ENCODE measurements at places on chromosomes 1 and 21. TPM values are rescaled to one million over a fixed set of nuclear protein-coding genes. Genes with fewer than 3 reads are reported as not detected.

Gene LCE3D
- total RNA-seq = not detected

Gene ATP1A4
- not detected for total RNA-seq

Gene CCDC30
- total RNA-seq = 3.4 TPM

Gene SPATA46
- not detected for total RNA-seq

Gene TFF2
- total RNA-seq = not detected

Gene CPTP
- total RNA-seq = 26.0 TPM

Gene CRNN
- total RNA-seq = not detected

Gene HRNR
- not detected for total RNA-seq

Gene PTPN22
- 0.87 TPM for total RNA-seq

Gene C1orf141
- total RNA-seq = not detected

DNA sequence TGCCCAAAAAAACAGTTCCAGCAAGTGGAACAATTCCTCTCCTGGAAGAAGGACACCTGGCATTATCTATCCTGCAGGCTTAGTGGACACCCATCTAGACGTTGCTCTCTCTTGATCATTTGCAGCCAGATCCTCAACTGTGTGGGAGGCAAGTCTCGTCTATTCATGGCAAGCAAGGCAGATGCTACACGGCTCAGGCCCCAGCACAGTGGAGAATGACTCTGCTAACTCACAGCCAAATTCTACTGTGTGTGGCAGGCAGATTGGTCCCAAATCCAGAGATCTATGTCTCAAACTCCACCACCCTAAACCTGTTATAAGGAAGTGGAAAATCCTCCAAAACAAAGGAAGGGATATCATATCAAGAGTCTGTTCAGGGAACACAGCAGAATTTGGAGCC is 7.0 kb downstream of the TNNT2 start:
- no peak overlapping the region for H3K27ac ChIP-seq
- no peak overlapping the region for H3K4me3 ChIP-seq
- peaks cover 4% of the 10 kb centered on the region for H3K36me3 ChIP-seq
- peaks cover 7% of the 10 kb centered on the region for H3K27me3 ChIP-seq

DNA sequence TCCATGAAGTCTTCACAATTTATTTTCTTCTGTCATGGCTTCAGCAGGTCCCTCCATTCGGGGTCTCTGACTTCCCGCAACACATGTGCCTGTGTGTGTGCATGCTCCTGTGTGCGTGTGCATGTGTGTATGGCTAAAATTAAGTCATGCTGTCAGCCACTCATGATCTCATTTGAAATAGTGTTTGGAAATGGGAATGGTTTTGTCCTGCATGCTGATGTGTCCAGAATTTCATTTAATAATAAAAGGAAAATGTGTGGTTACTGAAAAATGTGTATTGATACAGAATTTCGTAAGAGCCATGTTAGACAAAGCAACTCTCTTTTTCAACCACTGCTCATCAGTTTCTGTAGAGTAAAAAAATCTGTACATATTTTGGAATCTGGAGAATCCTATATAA is 123.8 kb upstream of the PRDX6 start:
- peaks cover 6% of the 10 kb centered on the region for H3K36me3 ChIP-seq
- H3K27ac ChIP-seq = no peak overlapping the region
- no peaks in the 10 kb centered on the region for H3K27me3 ChIP-seq
- no peak for DNase-seq

GRCh38 chr1:74368335-74368734 is 133.1 kb downstream of the TNNI3K start:
- H3K27ac ChIP-seq = no peak overlapping the region
- H3K36me3 ChIP-seq = no peaks in the 10 kb centered on the region
- H3K4me3 ChIP-seq = no peak overlapping the region
- H3K27me3 ChIP-seq = no peaks in the 10 kb centered on the region
- no peak for DNase-seq
- H3K4me1 ChIP-seq = no peaks in the 10 kb centered on the region

- H3K4me1 ChIP-seq = peaks cover 37% of the 10 kb centered on the region
- H3K27me3 ChIP-seq = peaks cover 7% of the 10 kb centered on the region
- peaks cover 57% of the 10 kb centered on the region for H3K36me3 ChIP-seq
- peak overlapping the region; percentile 56 for H3K4me3 ChIP-seq
Observed at GRCh38 chr1:64873576-64873975, 92.8 kb downstream of the JAK1 start.

- no peaks in the 10 kb centered on the region for H3K27me3 ChIP-seq
- H3K27ac ChIP-seq = no peak overlapping the region
- no peak for DNase-seq
- no peaks in the 10 kb centered on the region for H3K4me1 ChIP-seq
- H3K36me3 ChIP-seq = no peaks in the 10 kb centered on the region
Observed at GRCh38 chr1:192227330-192227729, 69.1 kb downstream of the RGS18 start.

GRCh38 chr1:64453688-64454087 is 16.2 kb upstream of the CACHD1 start:
- no peaks in the 10 kb centered on the region for H3K27me3 ChIP-seq
- H3K4me1 ChIP-seq = no peaks in the 10 kb centered on the region
- DNase-seq = no peak
- H3K36me3 ChIP-seq = no peaks in the 10 kb centered on the region

GRCh38 chr1:43822040-43822690 is 111.4 kb upstream of the ARTN start:
- H3K27me3 ChIP-seq = no peaks in the 10 kb centered on the region
- H3K36me3 ChIP-seq = peaks cover 8% of the 10 kb centered on the region
- no peak for DNase-seq

DNA sequence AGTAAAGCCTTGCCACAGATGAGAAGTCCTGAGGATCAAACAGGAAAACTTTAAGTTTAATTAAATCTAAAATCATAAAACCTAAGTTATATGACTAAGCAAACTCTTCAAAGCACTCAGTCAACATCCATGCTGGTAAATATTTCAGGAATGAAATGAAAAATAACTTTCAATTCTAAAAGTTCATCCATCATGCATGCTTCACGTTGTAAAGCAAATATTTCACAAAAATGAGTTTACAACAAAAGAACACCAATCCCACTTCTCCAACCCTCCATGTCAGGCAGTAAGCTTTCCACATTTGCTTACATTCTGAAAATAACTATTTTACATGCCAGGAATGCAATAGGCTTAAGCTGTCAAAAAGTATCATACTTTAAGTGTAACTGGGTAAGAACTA is 16.8 kb downstream of the APP start:
- H3K4me3 ChIP-seq = no peak overlapping the region
- H3K4me1 ChIP-seq = peaks cover 43% of the 10 kb centered on the region
- no peak for DNase-seq
- H3K27ac ChIP-seq = peak overlapping the region; percentile 30
- peaks cover 1% of the 10 kb centered on the region for H3K27me3 ChIP-seq

- no peak overlapping the region for H3K4me3 ChIP-seq
- no peak for DNase-seq
- no peak overlapping the region for H3K27ac ChIP-seq
- no peaks in the 10 kb centered on the region for H3K4me1 ChIP-seq
- no peaks in the 10 kb centered on the region for H3K36me3 ChIP-seq
Observed at GRCh38 chr1:170823120-170823519, 112.2 kb upstream of the MROH9 start.

DNA sequence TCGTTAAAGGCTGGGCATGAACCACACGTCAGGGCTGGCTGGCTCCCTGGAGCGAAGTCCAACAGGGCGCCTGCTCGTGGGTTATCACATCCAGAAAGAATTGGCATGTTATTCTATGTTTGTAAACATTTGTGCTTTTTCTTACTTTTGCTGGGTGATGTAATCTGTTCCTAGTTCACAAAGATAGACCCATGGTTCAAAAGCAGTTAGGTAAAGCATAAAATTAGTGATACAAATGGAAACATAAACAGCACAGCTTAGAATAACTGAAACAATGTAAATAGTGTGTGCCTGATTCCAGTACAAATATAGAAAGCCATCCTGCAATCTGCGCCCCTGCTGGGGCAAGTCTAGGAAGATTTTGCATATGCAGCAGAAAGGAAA is 184.0 kb upstream of the C1orf174 start:
- no peak overlapping the region for H3K4me3 ChIP-seq
- no peaks in the 10 kb centered on the region for H3K4me1 ChIP-seq
- H3K27ac ChIP-seq = no peak overlapping the region
- DNase-seq = no peak
- peaks cover 12% of the 10 kb centered on the region for H3K36me3 ChIP-seq

DNA sequence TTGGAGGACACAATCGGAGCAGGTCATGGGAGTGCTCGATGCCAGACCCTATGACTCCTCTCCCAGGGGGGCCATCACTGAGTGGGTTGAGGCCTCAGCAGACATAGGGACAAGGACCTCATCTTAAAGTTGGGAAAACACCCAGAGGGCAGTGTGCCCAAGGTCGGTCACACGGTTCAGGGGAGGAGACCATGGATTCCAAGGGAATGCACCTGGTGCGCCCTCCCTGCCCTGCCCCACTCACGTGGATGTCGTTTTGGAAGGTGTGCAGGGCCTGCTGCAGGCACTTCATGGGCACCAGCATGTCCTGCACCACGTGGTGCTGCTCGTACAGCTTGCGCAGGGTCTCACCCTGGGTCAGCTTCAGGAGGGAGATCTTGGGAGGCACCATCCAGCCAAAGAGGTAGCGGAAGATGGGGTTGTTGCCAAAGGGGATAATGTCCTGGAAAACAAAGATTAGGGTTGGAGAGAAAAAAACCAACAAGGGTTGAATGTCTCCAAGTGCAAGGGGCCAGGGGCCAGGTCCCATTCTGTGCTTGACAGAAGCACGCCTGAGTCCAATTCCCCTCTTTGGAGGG is 33.1 kb downstream of the DHCR24 start:
- H3K27ac ChIP-seq = peak overlapping the region; percentile 22
- no peak overlapping the region for H3K4me3 ChIP-seq
- H3K36me3 ChIP-seq = peaks cover 62% of the 10 kb centered on the region
- DNase-seq = no peak

DNA sequence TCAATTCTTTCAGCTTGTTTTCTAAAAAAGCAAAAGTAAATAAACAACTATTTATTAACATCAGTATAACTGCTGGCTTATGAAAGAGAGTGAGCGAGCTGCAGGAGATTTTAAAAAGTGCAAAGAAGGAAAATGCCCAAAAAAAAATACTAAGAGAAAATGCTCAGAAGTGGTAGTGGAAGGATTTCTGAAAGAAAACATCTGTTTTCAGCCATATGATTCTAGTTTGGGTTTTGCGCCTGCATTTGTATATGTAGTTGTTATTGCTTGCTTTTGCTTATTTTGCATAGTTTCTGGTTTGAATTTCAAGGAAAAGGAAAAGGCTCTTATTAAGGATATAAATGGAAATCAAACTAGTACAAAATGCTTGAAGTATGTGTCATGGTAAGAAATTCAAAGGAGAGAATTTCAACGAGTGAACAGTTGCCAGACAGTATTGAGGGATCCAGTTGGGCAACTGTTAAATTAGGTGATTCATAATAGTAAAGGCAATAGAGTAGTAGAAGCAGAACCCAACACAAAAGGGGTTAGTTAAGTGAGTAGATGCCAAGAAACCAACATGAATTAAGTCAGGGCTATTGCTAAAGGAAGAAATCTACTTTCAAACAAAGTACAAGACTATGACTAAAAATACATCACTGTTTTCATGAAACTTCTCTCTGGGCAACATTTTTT is 1.2 kb downstream of the GBP5 start:
- peaks cover 1% of the 10 kb centered on the region for H3K27me3 ChIP-seq
- H3K36me3 ChIP-seq = peaks cover 2% of the 10 kb centered on the region
- peaks cover 3% of the 10 kb centered on the region for H3K4me1 ChIP-seq
- no peak for DNase-seq

- no peak overlapping the region for H3K27ac ChIP-seq
- no peaks in the 10 kb centered on the region for H3K4me1 ChIP-seq
- H3K36me3 ChIP-seq = peaks cover 5% of the 10 kb centered on the region
- H3K27me3 ChIP-seq = peaks cover 2% of the 10 kb centered on the region
Observed at GRCh38 chr1:230334447-230334837, 91.7 kb downstream of the PGBD5 start.

DNA sequence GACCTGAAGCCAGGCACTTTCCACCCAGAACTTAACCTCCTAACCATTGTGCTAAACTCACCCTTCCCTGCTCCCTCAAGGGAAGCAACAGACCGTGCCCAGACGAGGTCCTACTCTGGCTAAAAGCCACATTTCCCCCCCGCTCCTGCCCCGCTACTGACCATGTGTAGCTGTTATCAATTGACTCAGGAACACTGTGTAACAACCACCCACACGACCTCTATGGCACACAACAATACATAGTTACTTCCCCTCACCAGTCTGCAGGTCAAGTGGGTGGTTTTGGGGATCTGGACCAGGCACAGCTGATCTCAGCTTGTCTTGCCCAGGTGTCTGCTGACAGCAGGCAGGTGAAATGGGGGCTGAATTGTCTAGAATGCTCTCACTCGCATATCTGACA is 40.1 kb downstream of the CAMK2N1 start:
- DNase-seq = no peak
- no peaks in the 10 kb centered on the region for H3K36me3 ChIP-seq
- H3K27ac ChIP-seq = no peak overlapping the region
- peaks cover 1% of the 10 kb centered on the region for H3K27me3 ChIP-seq
- no peak overlapping the region for H3K4me3 ChIP-seq

DNA sequence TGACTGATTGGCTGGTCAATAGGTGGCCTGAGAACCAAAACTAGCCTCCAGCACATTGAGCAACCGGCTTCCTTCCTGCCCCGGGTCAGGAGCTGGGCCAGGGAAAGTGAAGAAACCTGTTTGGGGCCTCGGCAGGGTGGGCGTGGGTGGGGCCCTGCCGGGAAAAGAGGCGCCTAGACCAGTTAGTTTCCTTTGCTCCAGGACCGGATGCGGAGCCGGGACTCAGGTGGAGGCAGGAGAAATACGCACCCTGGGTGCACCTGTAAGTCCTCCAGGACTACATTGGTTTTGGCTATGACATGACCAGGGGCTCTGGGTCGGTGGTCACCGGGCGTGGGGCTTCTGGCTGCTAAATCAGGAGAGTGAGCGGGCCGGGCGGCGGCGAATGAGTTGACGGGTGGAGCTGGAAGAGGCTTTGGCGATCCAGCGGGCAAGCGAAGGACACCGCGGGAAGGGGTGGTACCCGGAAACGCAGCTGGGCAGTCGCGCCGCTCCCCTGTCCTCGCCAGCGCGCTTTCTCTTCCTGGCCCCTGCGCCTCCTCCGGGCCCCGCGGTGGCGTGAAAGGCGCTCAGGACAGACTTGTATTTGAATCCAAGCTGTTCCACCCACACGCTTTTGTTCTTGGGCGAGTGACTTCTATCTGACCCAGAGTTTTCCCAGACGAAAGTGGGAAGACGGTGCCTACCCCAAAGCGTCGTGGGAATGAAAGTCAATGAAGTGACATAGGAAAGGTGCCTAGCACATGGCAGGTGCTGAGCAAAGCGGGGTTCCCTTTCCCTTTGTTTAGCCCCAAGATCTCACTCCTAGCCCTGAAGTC is 30.6 kb upstream of the JUN start:
- H3K27ac ChIP-seq = peak overlapping the region; percentile 25
- H3K4me3 ChIP-seq = no peak overlapping the region
- H3K27me3 ChIP-seq = peaks cover 3% of the 10 kb centered on the region
- peaks cover 22% of the 10 kb centered on the region for H3K4me1 ChIP-seq

GRCh38 chr1:184826001-184826400 is 71.3 kb upstream of the EDEM3 start:
- H3K4me3 ChIP-seq = no peak overlapping the region
- H3K4me1 ChIP-seq = peaks cover 7% of the 10 kb centered on the region
- H3K27ac ChIP-seq = no peak overlapping the region
- peaks cover 4% of the 10 kb centered on the region for H3K27me3 ChIP-seq
- no peak for DNase-seq

- H3K4me3 ChIP-seq = no peak overlapping the region
- no peaks in the 10 kb centered on the region for H3K36me3 ChIP-seq
- H3K4me1 ChIP-seq = no peaks in the 10 kb centered on the region
- H3K27me3 ChIP-seq = peaks cover 3% of the 10 kb centered on the region
- no peak for DNase-seq
- H3K27ac ChIP-seq = no peak overlapping the region
Observed at GRCh38 chr1:2429780-2430591, 17.6 kb upstream of the PEX10 start.

GRCh38 chr1:75129660-75129982 is 4.6 kb upstream of the LHX8 start:
- H3K4me3 ChIP-seq = no peak overlapping the region
- H3K27me3 ChIP-seq = peaks cover 31% of the 10 kb centered on the region
- DNase-seq = no peak
- no peak overlapping the region for H3K27ac ChIP-seq
- peaks cover 6% of the 10 kb centered on the region for H3K36me3 ChIP-seq
- H3K4me1 ChIP-seq = peaks cover 43% of the 10 kb centered on the region

Measured in endothelial cell (in vitro differentiated cells).